ENCODE measurements at places on chromosomes 5 and 9. TPM values are rescaled to one million over a fixed set of nuclear protein-coding genes. Genes with fewer than 3 reads are reported as not detected.

The CNTFR gene
- 0.20 TPM for total RNA-seq

The ADAMTS13 gene
- 0.69 TPM for total RNA-seq

The TMEM161B gene
- total RNA-seq, result 6.3 TPM

The ECM2 gene
- not detected for total RNA-seq

The TBC1D9B gene
- 63.8 TPM for total RNA-seq

The ZBTB43 gene
- total RNA-seq, result 5.5 TPM

The PCDHGA2 gene
- total RNA-seq, result 0.78 TPM

The C7 gene
- not detected for total RNA-seq

The ADAMTSL1 gene
- total RNA-seq, result not detected

The ARL14EPL gene
- total RNA-seq, result not detected

The LRRC70 gene
- not detected for total RNA-seq

The KCNT1 gene
- total RNA-seq, result not detected

The ADAMTS12 gene
- total RNA-seq, result 6.5 TPM

The GABRP gene
- total RNA-seq, result not detected

The WDR38 gene
- not detected for total RNA-seq

All from A549 treated with ZK216348 at 1 μM for 4 hours (cell line).